ENCODE measurements at places on chromosomes 16 and 17.

- no peak for DNase-seq
These were observed 5.0 kb upstream of the TLCD2 start for GRCh38 chr17:1714980-1715802.

GRCh38 chr16:46859719-46860152 is 24.4 kb upstream of the GPT2 start:
- no peak for DNase-seq

GRCh38 chr16:78816499-78817195 is 717.2 kb downstream of the WWOX start:
- no peak for DNase-seq

DNA sequence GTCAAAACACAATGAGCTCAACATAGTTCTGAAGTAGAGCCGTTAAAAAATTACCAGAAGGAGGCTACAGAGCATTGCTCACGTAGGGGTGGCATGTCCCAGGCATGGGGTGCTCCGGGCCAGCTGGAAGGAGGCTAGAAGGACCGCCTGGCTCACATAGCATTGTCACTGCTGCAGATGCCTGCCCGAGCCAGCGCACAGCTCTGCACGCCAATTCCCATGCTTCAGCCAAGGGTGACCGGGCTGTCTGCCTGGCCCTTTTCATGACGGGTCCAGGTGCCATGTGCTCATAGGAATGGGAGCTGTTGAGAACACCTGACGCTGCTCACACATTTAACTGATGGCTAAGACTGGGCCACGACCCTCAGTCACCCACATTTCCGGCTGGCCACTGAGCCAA is 228.9 kb upstream of the FOXF1 start:
- DNase-seq = no peak

- DNase-seq = no peak
These were observed 62.1 kb downstream of the EPN2 start for GRCh38 chr17:19299214-19299747.

- DNase-seq = no peak
These were observed 17.0 kb upstream of the TANC2 start for GRCh38 chr17:62949036-62949435.

- no peak for DNase-seq
These were observed 23.5 kb downstream of the TUBG1 start for GRCh38 chr17:42632949-42633444.

DNA sequence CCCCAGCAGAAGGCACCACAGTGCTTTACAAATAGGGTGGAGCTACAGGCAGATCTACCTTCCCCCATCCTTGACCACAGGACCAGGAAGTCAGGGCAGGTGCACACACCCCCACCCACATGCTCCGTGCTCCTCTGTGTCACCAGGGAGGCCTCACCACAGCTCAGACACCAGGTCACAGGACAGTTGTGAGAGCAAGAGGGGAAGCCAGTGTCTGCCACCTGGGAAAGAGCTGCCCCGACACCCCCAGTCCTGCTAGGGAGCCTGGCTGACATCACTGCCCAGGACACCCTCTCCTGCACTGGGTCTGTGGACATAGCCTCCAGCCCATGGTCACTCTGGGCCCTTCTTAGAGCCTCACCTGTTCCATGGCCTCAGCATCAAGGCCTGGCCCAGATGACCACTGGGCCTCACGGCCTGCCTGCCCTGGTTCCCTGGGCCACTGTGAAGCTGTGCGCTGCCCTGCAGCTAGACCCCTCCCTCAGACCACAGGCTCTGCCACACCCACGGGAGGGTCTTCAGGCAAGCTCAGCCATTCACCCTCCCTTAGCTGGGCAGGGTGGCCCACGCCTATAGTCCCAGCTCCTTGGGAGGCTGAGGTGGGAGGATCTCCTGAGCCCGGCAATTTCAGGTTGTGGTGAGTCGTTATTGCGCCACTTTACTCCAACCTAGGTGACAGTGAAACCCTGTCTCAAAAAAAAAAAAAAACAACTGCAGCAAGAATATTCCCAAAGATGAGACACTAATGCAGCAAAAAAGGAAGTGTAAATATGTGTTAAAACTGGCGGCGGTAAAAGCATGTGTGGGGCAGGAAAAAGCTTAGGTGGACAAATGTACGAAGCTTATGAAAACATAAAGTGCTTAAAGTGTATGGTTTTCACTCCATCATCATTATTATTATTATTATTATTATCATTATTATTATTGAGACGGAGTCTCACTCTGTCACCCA is 14.2 kb downstream of the POLR3K start:
- DNase-seq = no peak

DNA sequence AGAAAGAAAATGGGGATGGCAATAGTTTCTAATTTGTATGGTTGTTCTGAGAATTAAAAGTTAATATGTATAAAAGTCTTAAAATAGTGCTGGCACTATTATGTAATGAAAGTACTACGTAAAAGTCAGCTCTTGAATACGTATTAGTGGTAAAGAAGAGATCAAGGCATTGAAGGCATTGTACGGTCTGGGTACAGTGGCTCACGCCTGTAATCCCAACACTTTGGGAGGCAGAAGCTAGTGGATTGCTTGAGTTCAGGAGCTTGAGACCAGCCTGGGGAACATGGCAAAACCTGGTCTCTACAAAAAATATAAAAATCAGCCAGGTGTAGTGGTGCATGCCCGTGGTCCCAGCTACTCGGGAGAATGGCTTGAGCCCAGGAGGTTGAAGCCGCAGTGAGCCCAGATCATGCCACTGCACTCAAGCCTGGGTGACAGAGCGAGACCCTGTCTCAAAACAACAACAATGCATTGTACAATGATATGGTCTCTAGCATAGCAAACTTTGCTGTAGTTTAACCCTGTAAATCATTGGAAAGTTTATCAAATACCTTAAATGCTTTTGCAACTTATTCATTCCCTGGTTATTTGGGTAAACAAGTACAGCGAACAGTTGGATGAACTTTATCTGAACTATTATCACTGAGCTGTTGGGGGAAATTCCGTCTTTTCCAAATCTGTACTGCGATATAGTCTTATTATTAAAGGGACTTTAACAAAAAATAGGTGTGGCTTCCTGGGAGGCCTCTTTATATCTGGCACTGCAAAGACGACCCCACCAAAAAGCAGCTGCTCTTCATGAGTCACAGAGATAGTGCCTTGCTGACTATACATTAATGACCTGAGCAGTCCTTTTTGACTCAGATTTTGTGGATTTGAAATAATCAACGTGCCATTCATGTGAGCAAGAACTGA is 73.6 kb downstream of the GPRC5B start:
- no peak for DNase-seq

DNA sequence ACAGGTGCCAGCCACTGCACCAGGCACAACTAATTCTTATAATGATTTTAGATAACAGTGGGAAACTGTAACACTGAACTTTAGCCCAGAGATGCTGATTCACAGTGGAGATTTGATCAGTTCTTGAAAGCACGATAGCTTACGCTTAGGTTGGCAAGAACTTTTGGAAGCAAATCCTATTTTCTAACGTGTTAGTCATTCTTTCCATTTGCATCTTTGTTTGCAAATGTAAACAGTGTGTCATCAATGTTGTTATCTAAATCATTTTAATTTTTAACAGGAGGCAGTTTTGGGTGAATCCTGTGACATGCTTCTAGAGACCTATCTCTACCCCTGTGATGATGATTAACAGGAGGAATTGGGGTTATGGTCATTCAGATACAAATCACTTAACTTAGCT is 35.7 kb upstream of the GNA13 start:
- no peak for DNase-seq

DNA sequence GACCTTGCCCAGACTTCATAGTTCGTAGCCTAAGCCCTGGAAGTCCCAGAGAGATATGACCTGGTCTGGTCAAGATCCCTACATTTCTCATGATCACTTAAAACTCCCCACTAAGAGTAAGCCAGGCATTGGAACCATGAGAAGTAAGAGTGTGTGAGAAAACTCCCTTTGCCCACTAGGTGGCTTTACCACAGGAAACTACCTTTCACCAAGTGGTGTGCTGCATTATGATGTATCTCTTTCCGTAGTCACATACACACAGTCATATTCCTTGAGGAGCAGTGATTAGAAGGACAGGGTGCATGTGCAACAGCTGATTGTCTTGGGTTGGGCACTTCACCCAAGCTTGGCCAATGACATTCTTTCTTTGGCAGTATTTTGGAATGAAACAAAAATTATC is 639.3 kb downstream of the KCNJ2 start:
- no peak for DNase-seq

Measured in cortex of kidney (tissue), 1 donor.